ENCODE measurements at places on chromosomes 5 and 9.

DNA sequence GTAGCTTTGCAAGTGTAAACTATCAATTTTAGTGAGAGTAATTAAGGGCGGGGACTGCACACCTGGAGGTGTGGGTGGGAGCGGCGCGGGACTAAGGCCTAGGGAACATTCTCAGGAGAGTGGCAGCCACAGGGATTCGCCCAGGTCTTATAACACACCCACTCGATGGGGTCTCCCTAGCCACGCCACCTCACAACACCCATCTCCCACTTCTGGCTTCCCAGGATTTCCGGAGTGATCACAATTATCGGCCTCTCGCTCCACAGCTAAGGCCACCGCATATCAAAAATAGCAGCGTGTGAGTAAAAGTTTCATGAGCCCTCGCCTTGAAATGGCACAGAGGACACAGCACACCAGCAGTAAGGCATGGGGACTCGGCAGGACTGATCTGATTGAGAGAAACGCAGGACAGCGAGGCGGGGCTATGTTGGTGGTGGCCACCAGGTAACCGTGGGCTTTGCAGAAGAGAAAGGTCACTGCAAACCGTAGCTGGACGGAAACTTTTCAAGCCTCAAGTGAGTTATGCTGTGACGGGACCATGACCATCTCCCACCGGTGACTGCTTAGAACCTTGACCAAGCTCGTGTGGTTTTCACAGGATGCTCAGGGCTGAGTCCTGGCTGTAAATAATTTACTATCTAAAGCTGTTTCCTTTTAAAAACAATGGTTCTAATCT is 1.1 kb upstream of the LPAR1 start:
- peak; percentile 21 for DNase-seq

- DNase-seq, result no peak
Measured at GRCh38 chr9:21287280-21287679, 17.8 kb downstream of the IFNA5 start.

GRCh38 chr9:18149471-18150011 is 324.4 kb upstream of the ADAMTSL1 start:
- DNase-seq, result no peak

DNA sequence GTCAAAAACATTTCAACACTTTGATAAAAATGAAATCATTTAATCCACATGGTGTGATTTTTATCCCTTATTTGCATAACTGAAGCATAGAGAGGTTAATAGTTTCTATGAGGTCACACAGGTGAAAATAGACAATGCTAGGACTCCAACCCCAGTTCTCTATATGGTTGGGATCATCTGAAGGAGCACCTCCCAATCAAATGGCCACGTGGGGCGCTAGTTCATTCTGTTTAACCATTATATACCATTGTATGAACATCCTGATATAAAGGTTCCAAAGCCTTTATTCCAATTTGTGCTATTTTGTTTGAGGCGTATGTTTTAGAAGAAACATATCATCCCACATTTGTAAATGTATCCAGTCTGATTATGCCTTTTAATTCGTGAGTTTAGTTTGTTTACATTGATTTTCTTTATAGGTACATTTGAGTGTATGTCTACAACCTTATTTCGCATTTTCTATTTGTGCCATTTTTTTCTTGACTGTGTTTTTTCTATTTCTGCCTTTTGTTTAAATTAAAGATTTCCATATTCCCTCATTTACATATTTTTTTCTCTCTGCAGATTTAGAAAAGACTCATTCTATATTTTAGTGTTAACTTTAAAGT is 1092.0 kb downstream of the MAT2B start:
- DNase-seq, result peak; percentile 34

GRCh38 chr9:109887079-109887478 is 107.1 kb downstream of the PALM2AKAP2 start:
- no peak for DNase-seq

DNA sequence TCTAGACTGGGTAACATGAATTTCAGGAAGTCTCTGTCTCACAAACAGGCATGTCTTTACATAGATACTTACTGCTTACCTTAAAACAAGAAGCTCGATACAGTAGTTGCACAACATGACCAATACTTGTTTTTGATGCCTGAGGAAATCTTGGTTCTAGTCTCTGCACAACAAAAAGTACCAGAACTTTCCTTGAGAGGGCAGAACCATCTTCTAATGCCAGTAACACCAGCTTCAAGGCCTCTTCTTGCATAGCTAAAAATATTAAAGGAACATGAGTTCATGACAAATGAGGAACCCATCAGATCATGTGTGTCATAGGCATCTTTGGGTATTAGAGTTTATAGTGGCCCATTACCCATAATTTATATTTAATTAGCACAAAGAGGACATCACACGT is 22.0 kb downstream of the RC3H2 start:
- no peak for DNase-seq

GRCh38 chr5:148620696-148621095 is 33.6 kb downstream of the HTR4 start:
- DNase-seq, result no peak
